ENCODE measurements at places on chromosomes 13 and 19. TPM values are rescaled to one million over a fixed set of nuclear protein-coding genes. Genes with fewer than 3 reads are reported as not detected.
A peak's percentile ranks its signal among the peaks of the same experiment; 100 is the strongest.

- peak; percentile 43 for DNase-seq
These were observed 390.3 kb downstream of the TBC1D4 start for GRCh38 chr13:75091718-75092117.

GRCh38 chr13:22506096-22506691 is 674.6 kb upstream of the SGCG start:
- no peak for DNase-seq

The OR10H5 gene
- not detected for total RNA-seq

The ERICH6B gene
- total RNA-seq = not detected

DNA sequence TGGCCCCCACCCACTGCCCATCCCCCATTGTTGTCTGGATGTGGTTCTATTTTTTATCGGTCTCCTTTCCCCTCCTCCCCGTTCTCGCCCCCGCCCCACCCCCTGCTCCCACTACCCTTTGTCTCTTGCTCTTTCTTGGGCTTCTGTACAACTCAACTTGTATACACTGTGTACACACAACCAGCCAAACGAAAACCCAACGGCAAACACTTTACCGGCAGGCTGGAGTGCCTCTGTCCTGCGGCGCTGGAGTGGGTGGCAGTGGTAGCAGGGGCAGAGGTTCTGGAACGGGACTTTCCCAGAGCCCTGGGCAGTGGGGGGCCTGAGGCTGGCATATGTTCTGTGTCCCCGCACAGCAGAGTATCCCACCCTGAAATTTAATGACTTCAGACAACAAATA is 13.7 kb downstream of the RRAS start:
- no peak for DNase-seq

The TNFSF13B gene
- total RNA-seq = 1.5 TPM

- DNase-seq = peak; percentile 78
These were observed 2.3 kb upstream of the DOCK6 start for GRCh38 chr19:11264452-11265176.

The TMEM150B gene
- total RNA-seq = 0.29 TPM

- DNase-seq = no peak
These were observed 146.6 kb downstream of the RGCC start for GRCh38 chr13:41603917-41604316.

Measured in endodermal cell (in vitro differentiated cells).